T-helper 1 cell (primary cell): ENCODE measurements at places on chromosomes 7 and 10.

DNA sequence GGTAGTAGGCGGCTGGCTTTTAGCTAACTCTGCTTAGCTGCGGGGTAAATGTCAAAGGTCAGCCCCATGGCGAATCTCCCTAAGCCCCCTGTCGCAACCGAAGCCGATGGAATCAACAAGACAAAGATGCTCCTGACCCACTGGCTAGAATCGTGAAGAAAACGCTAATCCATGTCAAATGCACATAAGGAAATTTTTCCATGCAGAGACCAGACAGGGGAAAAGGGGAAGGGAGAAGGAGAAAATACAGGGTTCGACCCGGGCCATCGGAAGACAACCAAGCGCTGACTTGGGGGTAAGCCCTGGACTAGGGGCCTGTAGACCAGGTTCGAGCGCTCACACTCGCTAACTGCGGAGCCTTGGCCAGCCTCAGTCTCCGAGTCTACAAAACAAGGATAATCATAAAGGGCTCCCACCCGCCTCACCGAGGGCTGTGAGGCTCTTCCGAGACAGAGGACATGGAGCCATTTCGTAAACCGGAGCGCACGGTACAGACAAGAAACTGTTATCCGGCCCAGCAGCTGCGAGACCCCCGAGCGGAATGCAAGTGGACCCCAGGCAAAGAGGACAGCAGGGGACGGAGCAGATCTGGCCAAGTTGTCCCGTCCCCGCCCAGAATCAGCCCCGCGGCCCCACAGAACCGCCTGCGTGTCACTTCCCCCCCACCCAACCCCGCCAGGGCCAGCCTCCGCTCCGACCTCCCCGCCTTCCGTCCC lies 507 bp downstream of the SAR1A start:
- DNase-seq: no peak

GRCh38 chr10:12513775-12514673 lies 164.7 kb downstream of the CAMK1D start:
- peak; percentile 10 for DNase-seq

DNA sequence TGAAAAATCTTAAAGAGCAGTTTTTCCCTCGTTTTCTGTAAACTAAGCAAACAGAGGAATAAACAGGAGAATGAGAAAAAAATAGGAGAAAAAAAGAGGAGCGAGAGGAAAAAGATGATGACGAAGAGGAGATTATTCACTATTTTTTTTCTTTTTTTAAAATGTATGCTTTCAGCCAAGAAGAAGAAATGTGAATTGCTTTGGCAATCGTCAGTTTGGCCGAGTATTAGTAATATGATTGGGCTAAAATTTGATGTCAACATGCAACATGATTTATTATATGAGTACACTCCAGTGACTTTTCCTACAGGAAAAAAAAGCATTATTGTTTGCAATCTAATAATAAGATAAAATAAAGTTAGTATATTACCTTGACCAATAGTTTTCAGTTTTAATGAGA lies 26.3 kb downstream of the VWDE start:
- no peak for DNase-seq

DNA sequence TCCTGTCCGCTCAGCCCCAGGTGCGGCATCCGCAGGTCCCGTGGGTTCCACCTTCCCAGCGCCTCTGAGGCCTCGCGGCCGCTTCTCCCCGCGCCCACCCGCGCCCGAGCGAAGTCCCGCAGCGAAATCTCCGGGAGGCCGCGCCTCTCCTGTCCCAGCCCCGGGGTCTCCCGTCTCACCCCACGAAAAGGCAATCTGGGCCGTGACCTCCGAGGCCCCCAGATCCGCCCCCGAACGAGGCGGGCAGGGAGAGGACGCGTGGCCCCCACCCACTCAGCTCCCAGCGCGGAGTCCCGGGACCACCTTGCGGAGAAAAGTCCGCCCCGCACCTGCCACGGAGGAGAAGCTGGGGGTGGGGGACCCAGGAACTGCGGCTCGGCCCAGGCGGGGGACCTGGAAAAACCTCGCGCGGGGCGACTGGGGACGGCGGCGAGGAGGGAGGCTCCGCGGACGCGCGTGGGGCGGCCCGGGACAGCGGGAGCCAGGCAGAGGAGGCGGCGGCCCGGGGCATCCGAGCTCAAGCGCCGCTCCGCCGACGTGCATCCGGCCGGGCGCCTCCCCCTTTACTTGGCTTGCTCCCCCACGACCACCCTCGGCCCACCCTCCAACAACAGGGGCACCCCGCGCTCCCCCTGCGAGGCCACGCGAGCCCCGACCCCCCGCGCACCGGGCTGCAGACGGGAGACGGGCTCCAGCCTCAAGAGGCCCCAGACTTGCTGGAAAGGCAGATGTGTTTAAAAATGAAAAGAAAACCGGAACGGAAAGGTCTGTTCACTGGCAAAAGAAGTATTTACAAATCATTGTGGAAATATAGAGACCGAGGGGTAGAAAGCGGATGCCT lies 33.0 kb upstream of the RNF32 start:
- DNase-seq: no peak
